GM04503 (cell line): ENCODE measurements at places on chromosomes 11 and 22.

GRCh38 chr11:2104524-2105440 is 34.4 kb downstream of the IGF2 start:
- no peak for DNase-seq

DNA sequence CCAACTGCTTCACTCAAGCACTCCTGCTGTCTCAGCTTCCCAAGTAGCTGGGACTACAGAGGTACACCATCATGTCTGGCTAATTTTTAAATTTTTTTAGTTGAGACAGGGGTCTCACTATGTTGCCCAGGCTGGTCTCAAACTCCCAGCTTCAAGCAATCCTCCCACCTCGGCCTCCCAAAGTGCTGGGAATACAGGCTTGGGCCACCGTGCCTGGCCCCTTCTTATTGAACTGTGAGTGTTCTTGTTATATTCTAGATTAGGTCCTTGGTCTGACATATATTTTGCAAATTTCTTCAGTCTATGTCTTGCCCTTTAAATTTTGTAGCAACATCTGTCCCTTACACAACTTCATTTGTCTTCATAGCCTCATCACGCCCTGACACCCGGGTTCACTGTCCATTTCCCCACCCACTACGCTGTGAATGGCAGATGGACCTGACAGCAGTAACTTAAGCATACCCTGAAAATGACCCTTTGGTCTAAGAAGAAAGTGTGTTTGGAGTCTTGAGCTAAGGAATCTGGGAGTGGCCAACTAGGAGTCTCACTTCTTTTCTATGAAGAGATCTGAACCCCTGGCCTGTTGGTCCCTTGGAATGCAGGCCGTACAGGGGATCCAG is 4.2 kb upstream of the FAM118A start:
- no peak for DNase-seq

DNA sequence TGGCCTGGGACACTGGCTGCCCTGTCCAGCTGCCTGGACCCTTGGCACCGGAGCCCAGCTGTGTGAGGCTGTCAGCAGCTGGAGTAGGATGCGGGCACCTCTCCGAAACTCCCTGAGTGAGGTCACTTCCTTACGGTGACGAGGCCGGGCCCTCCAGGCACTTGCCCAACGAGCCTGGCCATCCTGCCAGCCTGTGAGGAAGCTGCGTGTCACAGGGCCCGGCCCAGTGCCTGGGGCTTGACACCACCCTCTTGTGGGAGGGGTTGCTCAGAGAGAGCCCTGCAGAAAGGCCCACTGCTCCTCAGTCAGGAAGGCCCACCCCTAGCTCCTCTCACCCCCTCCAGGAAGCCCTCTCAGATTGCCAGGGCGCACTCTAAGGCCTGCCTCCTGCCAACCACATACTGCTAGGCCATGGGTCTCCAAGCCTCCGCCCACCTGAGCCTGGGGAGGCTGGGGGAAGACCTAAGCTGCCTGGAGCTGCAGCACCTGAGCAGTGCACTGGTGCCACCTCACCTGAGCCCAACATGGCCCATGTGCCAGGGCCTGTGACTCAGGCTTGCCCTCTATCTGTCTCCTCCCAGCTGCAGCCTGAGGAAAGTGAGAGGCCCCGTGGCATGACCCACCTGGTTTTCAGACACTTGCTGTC is 4.3 kb upstream of the PHLDA2 start:
- DNase-seq = no peak

DNA sequence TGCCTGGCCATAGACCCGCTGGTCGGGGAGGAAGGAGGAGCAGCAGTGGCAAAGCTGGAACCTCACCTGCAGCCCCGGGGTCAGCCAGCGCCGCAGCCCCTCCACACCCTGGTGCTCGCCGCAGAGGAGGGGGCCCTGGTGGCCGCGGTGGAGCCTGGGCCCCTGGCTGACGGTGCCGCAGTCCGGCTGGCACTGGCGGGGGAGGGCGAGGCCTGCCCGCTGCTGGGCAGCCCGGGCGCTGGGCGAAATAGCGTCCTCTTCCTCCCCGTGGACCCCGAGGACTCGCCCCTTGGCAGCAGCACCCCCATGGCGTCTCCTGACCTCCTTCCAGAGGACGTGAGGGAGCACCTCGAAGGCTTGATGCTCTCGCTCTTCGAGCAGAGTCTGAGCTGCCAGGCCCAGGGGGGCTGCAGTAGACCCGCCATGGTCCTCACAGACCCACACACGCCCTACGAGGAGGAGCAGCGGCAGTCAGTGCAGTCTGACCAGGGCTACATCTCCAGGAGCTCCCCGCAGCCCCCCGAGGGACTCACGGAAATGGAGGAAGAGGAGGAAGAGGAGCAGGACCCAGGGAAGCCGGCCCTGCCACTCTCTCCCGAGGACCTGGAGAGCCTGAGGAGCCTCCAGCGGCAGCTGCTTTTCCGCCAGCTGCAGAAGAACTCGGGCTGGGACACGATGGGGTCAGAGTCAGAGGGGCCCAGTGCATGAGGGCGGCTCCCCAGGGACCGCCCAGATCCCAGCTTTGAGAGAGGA is 11.9 kb downstream of the TMEM121B start:
- DNase-seq = no peak

DNA sequence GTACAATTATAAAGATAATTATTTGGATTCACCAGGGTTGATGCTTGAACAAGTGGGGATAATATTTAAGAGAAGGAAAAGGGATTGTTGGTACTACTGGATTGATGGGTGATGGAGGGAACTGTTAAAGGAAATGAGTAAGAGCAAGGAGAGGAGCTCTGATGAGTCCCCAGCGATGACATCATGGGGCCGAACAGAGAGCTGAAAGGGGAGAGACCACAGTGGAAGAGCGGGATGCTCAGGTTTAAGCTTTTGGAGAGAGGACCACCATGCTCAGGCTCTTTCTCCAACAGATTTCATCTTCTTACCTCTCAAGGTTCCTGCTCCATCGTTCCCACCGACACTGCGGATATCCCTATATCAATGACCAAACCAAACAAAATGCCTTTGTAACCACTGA is 568.7 kb downstream of the ETS1 start:
- no peak for DNase-seq

DNA sequence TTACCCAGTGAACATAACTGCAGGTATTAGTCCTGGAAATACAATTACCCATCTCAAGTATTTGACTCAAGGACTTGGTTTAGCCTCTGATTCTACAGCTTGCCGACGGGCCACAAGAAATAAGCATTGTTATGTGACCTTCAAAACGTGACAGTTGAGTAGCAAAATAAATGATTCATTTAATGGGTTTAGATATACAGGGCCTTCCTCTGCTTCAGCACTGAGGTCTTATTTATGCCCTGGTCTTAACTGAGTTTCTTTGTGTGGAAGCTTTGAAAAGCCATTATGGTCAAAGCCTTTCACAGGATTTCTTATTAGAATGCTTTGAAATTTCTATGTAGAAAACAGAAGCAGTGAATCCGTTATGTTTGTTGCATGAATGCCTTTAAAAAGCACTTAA is 899.2 kb upstream of the API5 start:
- DNase-seq = no peak

GRCh38 chr11:74734559-74734925 is 3.3 kb upstream of the CHRDL2 start:
- no peak for DNase-seq

DNA sequence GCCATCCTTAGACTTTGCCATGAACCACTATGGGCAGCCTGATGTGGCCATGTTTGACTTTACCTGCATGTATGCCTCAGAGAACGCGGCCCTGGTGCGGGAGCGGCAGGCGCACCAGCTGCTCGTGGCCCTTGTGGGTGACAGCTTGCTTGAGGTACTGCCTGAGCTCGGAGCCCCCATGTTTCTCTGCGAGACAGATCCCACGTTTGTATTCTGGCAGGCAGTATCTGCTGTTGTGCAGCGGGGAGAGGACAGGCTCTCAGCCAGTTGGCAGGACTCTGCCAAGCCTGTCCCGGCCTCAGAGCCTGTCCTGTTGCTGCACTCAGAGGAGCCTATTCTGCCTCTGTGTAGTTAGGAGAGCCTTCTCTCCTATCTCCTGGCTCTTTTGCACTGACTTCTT is 109.9 kb downstream of the MICAL2 start:
- DNase-seq = no peak

- DNase-seq = no peak
Measured at GRCh38 chr11:62860835-62861563, 19.7 kb upstream of the SLC3A2 start.

DNA sequence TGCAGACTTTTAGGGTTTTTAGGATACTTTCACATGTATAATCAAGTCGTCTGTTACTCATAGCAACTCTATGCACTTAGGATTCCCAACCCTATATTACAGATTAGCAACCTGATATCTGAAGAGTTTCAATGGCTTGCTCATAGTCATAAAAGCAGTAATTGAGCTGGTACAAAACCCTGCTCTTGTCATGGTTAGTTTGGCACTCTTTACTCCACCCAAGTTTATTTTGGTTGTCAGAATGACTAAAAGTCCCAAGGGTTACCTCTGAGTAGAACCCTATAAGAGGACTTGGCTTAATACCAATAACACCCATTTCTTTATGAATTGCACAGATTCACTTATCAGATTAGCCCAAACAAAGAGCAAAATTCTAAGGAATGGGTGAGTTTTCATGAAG is 550.6 kb downstream of the SOX6 start:
- DNase-seq = no peak

DNA sequence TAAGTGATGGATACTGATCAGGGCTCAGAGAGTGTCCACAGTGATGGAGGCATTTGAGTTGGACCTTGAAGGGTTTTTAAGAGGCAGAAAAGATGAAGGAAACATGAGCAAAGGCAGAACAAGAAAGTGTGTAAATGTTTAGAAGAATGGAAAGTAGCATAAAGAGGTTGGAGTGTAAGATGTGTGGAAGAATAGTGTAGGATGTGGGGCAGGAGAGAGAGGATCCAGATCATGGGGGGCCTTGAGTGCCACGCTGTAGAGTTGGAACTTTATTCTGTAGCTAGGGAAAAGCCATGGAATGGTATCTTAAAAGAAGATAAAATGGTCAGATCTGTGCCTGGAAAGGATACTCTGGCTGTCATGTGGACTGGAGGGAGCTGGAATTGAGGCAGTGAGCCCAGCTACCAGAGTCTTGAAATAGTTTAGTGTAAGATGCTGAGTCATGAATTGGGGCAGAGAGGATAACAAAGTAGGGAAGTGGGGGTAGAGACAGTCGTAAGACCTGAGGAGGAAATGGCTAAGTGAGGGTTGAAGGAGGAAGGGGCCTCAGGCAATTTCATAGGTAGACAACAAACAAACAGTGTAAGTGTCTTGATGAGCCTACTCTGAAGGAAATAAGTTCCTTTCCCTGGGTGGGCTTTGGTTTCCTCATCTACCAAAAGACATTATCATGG is 6.7 kb downstream of the KCNE3 start:
- peak; percentile 23 for DNase-seq

DNA sequence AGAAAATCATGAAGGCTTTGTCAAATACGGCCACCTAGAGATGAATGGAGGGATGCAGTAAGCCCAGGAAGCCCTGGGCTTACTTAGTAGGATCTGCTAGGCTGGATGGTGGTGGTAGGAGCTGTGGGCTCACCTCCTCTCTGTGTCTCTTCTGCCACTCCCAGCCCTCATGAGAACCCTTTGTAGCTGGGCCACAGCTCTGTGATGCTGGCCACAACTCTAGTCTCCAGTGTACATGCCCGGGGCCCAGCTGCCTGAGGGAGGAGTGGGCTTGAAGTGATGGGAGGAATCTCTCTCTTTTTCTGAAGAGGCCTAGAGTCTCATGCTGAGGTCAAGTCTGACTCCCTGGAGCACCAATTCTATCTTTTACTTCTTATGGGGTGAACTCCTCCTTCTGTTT is 32.4 kb upstream of the SYT13 start:
- DNase-seq = no peak

DNA sequence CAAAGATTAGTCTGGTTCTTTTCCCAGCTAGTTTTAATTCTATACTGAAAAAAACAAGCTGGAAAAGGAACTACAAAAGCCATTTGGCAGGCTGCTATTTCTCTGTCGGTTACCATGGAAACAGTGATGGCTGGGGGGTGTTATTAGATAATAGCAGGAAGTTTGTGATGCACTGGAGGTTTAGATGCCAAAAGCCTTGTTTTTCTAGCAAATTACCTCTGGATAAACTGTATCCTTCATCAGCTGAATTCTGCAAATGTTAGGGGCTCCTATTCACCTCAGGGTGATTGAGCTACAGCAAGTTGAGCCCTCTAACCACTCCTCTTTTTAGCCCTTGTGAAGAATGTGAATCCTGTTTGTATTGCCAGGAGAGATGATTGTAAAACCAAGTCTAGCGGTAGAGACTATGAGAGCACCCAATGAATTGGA is 25.2 kb downstream of the ALKBH3 start:
- no peak for DNase-seq

DNA sequence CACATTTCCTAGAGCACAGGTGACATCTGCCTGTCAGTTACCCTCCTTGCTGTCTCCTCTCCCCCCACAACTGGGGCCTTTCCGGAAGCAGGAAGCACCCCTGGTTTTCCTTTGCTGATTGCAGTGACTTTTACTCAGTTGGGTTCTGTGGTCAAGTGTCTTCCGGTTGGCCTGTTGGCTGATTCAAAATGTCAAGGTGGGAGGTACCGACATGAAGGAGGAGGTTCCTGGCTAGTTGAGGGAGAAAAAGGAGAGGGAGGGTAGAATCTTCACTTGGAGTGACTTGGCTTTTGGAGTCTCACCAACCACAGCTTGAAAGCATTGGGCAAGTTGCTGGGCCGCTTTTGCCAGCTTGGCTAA is 9.3 kb upstream of the ADAMTS15 start:
- DNase-seq = no peak

- DNase-seq = no peak
Measured at GRCh38 chr11:131889760-131890581, 519.6 kb downstream of the NTM start.

DNA sequence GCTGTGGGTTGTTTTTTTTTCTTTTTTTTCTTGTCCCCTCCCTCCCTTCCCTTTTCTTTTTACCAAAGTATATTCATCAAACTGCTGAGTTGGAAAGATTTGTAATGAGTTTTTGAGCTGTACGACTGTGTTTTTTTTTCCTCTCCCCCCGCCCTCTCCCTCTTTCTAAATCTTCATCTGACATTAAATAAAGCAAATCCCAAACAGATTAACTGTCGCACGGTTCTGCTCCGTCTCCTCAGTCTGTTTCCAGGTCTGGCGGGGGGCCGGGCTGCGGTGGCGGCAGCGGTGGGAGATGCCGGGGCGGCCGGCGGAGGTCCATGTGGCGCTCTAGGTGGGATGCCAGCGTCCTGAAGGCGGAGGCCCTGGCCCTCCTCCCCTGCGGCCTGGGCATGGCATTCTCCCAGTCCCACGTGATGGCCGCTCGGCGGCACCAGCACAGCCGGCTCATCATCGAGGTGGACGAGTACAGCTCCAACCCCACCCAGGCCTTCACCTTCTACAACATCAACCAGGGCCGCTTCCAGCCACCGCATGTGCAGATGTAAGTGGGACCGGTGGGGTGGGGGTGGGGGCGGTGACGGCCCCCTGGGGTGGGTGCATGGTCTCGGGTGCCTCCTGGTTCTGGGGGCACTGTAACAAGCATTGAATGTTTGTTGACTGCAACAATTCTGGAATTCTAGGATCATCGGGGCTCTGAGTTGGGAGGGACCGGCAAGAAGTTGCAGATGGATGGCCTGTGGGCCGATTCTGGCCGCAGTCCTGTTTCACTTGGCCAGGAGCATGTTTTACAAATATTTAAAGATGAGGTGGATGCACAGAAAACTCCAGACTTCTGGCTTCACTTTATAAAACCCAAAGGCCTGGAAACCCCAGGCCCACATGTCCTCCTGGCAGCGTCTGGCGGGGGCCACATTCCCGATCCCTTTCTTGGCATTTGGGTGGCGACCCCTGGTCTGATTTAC is 13.1 kb downstream of the MPPED1 start:
- no peak for DNase-seq

- no peak for DNase-seq
Measured at GRCh38 chr11:44759743-44760476, 33.1 kb downstream of the TSPAN18 start.

GRCh38 chr22:49369726-49370626 is 457.7 kb downstream of the BRD1 start:
- no peak for DNase-seq
